Fibroblast of upper back skin (primary cell): ENCODE measurements at places on chromosomes 7 and 10.
A peak's percentile ranks its signal among the peaks of the same experiment; 100 is the strongest.

DNA sequence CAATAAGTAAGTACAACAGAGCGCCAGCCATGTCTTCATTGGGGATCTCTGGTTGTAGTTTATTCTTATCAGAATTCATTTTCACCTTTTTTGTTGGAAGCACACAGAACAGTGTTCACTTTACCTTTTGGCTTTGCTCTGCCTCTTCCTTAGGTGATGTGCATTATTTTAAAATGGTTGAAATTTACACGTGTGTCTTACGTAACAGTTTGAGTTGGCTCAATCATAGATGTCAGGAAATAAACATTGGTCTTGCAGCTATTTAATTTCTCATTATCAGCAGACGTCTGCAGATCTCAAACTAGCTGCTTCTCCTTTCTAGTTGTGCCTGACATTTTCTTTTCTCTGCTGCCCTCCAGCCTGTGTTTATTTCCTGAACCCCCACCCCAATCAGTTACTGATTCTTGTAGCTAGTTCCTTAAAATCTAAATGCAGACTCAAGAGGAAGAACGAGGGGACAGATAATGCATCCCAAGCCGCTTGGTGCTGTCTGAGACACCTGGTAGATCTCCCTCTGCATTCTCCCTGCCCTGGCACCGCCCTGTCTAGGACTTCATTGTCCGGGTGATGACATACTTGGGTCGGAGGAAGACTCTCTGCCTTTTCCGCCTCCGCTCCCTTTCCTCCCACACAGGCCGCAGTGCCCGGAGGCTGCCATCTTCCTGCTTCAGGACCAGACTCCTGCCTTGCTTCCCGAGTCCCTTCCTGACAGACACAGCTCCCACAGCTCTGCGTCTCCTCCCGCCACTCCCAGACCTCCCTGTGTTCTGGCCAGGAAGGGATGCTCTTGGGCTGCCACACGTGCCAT lies 108.2 kb downstream of the ANKRD61 start:
- no peak for DNase-seq

GRCh38 chr7:1533547-1534329 lies 3.2 kb downstream of the MAFK start:
- DNase-seq: peak; percentile 72

DNA sequence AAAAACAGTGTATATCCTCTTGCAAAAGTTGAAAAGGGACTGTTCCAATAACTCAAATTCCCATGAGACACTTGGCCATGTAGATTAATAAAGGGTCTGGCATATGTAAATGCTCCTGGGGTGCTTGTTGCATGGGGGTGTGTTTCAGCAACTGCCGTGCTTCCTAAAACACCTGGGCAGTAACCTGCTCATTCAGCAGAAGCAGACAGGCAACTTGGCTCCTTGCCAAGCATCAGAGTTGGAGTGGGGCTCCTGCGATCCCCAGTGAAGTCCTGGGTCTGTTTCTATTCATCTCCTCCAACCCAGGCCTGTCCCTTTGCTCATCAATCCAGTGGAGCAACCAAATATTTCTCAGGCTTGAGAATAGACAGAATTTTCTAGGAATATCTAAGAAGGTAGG lies 42.2 kb upstream of the ADAM12 start:
- no peak for DNase-seq

- no peak for DNase-seq
Observed at GRCh38 chr7:80207501-80207900, 72.9 kb downstream of the GNAI1 start.

DNA sequence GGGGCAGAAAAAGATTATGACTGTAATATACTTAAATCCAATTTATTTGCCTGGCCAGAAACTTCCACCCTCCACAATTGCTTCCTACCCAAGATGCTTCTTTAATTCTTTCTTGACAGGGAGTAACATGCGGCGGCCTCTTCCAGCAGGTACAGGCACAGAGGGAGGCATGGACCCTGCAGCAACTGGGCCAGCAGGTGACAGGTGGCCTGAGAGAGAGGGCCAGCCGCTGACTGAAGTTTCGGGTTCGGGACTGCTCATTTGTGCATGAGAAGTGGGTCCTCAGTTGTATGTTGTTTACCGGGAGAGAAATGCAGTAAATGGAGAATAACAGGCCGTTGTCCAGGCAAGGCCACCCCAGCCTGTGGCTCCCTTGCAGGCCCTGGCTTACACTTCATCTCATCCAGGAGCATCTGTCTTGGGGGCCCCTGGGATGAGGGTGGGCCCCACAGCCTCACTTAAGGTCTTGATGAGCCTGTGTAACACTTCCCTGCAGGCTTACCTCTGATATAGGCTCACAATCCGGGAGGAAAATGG lies 72.5 kb downstream of the C10orf143 start:
- no peak for DNase-seq

DNA sequence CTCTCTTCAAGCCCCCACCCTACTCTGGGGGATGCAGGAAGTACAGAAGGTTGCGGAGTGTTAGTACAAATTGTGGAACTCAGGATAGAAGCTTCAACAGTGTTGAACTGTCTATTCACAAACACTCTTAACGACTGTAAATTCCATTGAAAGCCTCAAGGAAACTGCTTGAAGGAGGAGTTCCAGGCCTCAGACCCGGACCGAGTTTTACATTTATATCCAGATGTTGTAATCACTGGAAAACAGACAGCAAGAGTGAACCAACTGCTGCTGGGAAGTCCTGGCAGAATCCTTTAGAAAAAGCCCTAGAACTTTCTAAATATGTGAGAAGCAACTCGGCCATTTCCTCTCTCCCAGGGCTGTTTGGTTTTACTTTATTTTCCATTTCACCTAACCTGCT lies 84.1 kb upstream of the LRRC18 start:
- DNase-seq: peak; percentile 51

DNA sequence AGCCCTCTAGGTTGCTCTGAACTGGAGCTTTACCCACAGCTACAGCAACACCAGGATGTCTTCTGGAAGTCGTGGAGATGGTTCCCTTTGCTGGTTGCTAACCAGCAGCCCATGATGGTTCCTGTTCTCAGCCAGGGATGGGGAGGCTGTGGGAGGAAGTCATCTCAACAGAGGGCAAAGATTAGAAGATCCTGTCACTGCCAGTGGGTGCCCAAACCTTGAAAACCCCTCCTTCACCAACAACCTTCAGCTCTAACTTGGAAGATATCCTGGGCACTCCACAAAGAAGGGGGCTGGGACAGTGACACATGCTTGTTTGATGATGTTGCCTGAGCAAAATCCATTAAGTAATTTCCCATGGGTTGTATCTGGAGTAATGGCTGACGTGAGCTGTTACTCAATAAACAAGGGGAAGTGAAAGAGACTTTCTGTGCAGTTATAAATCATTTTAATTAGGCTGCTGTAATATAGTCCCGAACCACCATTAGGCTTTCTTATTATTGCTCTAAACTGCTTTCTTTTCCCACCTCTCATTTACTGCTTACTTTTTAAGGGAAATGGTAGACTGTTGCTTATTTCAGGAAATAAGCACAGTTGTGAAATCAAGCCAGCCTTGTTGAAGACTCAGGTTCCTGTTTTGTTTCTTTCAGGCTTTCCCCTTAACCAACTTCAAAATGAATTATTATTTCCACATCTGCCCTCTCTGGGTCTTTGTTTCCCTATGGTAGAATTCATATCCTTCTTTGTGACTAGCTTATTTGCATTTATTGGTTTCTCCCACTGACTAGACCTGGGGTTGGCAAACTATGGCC lies 124.8 kb downstream of the PPP1R17 start:
- peak; percentile 59 for DNase-seq
